GM19239 (cell line): ENCODE measurements at places on chromosomes 7 and 10.

DNA sequence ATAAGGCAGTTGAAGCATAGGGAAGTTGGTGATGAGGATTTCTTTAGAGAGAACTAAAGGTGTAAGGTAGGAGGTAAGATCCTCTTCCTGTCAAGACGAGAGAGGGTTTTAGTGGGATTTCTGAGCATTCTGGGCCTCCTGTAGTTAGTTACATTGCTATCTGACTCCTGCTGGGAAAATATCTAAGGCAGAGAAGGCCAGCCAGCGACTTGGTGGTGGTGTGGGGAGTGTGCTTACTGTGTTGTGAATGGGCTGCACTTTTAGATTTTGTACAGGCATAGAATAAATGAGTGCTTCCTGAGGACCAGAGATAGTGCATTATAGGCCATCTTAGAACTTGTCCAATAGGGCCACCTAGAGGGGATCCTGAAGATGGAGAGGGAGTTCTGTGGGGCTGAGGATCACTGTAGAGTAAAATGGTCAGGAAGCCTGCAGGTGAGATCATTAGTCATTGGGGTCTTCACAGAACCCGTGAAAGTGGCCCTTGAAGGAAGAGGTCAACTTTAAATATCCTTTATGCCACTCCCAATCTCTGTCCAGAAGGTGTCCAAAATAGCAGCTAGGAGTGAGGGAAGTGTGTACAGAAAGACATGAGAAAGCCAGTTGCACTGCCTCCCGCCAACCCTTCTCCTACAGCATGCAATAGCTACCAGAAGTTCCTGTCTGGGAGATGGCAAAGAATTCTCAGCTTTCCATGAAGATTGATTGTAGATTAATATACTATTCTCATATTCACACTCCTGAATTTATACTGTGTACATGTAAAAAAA, 266.6 kb downstream of the POLR1F start:
- DNase-seq, result no peak

GRCh38 chr7:51732116-51732515, 415.5 kb upstream of the COBL start:
- no peak for DNase-seq

DNA sequence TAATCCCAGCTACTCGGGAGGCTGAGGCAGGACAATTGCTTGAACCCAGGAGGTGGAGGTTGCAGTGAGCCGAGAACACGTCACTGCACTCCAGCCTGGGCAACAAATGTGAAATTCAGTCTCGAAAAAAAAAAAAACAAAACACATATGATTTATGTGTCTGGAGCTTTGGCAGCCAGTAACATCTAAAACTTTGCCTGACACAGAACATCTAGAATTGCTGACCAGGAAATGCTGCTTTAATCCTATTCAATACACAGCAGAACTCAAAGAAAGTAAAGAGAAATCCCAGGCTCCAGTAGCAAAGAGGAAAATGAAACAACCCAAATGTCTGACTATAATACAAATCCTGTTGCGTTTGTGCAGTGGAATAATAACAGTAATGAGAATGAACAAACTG, 4.5 kb upstream of the CCDC6 start:
- no peak for DNase-seq

- no peak for DNase-seq
These were observed 115.6 kb downstream of the ATXN7L1 start for GRCh38 chr7:105760551-105761447.

GRCh38 chr7:102284891-102285539, 1.7 kb upstream of the SH2B2 start:
- DNase-seq, result no peak

- no peak for DNase-seq
These were observed 116.3 kb upstream of the GDF10 start for GRCh38 chr10:47183704-47184041.

DNA sequence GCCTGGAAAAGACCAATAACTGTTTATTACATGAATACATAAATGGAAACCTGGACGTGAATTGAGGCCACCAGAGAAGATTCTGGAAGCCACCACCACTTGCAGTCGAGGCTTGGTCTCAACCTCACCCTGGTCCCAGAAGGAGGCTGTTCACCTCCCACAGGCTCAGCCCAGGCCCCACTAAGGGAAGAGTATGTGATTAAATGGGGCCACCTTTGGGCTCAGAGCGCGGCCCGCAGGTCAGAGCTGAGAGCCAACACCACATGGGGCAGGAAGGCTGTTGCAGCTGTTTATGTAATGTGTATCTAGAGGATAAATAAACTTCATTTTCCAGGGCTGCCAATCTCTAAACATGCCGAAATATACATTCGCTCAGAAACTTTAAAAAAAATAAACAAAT, 17.6 kb upstream of the FGFR2 start:
- DNase-seq, result no peak

- no peak for DNase-seq
These were observed 85.1 kb downstream of the C10orf90 start for GRCh38 chr10:126585249-126586017.

DNA sequence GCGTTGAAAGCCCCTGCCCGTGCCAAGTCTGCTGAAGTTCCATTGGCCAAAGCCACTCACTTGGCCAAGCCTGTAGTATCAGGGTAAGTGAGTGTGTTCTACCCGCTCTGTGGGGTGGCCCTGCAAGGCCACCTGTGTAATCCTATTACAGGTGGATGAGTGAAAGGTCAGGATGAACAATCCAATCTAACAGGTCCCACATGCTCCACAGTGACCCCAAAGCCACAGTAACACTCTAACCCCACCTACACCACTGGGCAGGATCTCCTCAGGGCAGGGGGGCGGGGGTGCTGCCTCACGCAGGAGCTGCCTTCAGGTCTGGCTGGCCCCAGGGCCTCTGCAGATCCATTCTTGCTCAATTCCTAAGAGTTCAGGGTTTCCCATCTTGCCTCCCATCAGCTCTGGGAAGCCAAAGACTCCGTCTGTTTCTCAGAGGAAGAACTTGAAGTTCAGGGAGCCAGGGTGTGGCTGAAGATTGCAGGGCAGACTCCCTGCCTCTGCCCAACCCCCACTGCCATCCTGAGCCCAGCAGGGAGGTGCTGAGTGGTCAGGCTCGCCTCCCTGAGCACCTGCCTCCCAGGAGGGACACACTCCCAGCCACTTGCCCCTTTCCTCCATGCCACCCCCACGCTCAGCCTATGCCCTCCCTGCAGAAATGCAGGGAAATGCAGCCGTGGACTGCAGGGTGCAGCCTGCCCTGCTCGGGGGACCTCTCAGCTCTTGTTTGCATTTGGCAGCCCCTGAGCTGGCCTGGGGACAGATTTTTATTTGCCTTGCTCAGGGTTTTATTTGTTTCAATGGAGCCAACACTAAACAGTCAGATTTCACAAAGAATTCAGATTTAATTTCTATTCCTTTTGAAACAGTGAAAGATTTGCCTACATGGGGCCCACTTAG, 9.8 kb upstream of the COMTD1 start:
- DNase-seq, result no peak

DNA sequence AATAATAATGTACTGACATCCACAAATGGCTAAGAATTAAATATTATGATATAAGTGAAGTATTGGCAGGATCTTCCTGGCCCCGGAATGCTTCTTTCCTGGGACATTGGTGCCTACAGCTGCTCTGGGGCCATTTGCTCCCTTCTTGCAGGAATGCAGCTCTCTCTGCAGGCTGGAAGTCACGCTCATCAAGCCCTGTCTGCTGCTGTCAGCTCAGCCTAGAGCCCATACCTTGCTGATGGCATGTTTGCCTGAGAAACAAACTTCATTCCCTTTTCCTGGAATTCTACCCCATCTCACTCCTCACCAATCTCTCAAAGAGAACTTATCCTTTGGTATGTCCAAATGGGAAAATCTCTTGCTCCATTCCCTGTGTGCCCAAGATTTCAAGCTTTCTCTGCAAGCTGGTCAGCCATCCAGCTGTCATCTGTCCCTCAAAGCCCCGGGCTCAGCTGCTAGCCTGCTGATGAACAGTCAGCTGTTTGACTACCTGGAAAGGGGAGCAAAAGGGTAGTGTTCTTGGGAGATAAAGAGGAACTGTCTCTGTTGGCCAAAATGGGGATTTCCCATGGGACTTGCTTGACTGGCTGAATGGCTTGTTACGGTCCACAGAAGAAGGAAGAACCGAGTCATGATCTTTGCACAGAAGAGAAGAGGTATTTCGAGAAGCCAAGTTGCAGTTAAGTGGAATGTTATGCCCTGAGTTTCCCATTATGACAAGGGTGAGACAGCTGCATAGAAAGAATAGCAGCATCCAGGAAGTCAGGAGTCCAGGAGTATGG, 12.0 kb upstream of the RASSF4 start:
- no peak for DNase-seq

- no peak for DNase-seq
These were observed 56.3 kb upstream of the LBX1 start for GRCh38 chr10:101285519-101286070.

- DNase-seq, result no peak
These were observed 177.9 kb downstream of the TNS3 start for GRCh38 chr7:47404010-47404409.

- DNase-seq, result no peak
These were observed 55.2 kb upstream of the RPA3 start for GRCh38 chr7:7773334-7774309.

DNA sequence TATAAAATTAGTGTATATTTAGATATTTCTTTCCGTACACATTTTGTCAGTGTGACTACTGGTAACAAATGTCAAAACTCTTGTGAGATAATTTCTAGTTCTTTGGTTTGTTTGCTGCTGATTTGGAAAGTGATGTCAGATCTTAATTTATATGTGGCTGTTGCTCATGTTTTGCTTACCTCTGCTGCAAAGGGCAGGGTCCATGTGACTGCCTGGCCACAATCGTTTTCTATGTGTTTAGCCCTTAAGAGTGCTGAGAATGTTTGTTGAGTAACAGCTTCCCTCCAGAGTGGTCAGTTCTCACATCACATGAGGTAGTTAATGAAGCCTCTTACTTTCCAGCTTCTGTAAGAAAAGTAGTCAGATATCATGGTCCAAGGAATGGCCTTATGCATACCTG, 4.2 kb downstream of the NRBF2 start:
- DNase-seq, result no peak

DNA sequence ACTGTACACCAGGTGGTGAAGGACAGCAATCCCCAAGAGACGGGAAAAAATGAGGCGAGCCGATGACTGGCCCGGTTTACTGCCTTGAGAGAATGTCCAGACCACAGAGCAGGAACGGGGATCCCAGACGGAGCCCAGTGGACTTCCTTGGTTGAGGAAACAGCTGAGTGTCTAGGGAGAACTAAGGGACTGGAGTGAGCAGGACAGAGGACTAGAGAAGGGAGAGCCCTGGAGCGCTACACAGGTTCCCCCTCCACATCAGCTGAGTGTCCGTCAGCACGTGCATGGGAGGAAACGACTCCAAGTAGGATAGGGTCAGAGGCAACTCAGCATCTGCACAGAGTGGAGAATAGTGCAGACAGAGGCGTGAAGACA, 7.1 kb upstream of the WDR86 start:
- no peak for DNase-seq

- no peak for DNase-seq
These were observed 317.0 kb downstream of the GLRX3 start for GRCh38 chr10:130453036-130453720.

DNA sequence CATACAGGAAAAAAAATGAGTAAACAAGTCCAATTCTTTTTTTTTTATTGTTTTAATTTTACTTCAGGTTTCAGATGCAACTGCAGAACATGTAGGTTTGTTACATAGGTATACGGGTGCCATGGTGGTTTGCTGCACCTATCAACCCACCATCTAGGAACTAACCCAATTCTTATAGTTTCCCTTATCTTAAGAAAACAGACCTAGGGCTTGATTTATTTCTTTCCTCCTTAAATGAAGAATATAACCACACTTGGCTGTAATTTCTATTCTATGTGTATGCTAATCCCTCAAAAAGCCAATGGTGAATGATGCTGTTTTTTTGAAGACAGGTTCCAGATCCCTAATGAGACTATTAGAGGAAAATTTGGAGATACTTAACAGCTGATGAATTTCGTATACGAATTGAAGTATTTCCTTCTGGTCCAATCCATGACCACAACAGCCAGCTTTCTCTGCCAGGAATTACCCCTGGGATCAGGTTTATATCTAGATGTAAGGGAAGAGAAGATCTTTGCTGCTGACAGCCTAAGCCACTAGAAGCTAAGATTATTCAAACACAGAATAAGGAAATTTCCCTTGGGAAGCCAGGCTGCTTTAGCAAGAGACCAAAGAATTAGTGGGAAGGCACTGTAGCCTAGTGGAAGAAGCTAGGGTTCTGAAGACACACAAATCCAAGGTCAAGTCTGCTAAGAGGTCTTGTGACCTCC, 115.8 kb downstream of the INHBA start:
- DNase-seq, result no peak

DNA sequence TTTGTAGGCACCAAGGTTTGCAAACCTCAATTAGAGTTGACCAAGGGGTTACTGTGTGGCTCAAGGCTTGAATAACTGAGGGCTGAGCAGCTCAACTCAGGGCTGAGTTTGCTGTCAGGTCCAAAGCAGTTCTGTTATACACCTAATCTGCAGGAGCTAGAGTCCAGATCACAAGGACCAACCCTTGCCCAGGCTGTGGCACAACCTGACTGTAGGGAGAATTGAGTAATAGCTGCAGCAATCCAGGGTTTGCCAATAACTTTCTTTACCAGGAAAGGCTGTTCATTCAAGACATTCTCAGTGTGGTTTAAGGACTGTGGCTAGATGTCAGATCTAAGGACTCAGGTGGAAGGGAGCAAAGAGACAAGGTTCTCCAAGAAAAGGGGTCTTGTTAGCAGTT, 115.6 kb upstream of the IMMP2L start:
- DNase-seq, result no peak

- DNase-seq, result no peak
These were observed 369.1 kb downstream of the PLXNA4 start for GRCh38 chr7:132207211-132207610.

GRCh38 chr10:91762878-91763277, 35.3 kb upstream of the TNKS2 start:
- DNase-seq, result no peak

- DNase-seq, result no peak
These were observed 96.8 kb downstream of the TCERG1L start for GRCh38 chr10:131214521-131215244.

- DNase-seq, result no peak
These were observed 62.4 kb upstream of the MKRN1 start for GRCh38 chr7:140541513-140542227.

GRCh38 chr7:121504482-121504881, 108.4 kb upstream of the FAM3C start:
- DNase-seq, result no peak

- DNase-seq, result no peak
These were observed 817 bp upstream of the IL15RA start for GRCh38 chr10:5978230-5978489.
